ENCODE measurements at places on chromosomes 1 and 21.

DNA sequence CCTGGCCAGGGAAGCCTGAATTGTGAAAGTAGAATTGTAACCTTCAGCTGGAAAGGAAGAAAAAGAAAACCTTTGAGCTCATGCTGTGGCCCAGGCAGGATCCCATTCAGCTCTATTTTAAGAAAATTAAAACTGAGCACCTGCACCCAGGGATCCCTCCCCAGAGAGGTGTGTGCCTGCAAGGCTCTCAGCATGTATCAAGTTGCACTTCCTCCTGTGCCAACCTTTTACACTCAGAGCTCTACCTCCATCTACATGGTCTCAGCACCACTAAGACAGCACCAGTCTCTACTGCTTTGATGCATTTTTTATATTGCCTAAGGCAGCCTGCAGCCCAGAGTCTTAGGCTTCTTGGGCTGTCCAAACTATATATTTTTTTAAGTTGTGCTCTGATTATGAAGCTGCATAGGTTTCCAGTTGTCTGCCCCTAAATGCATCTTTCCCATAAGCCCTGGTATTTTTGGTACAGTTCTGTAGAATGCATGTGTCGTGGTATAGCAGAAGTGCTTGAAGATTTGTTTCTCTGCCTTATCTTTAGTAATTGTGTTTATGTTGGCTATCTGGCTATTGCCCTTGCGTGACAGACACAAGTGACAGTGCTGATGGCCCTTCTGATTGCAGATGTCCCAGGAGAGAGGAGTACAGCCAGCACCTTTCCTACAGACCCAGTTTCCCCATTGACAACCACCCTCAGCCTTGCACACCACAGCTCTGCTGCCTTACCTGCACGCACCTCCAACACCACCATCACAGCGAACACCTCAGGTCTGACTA lies 63.1 kb downstream of the PTPRC start:
- no peak for DNase-seq

- DNase-seq = no peak
Observed at GRCh38 chr21:36208326-36209013, 51.8 kb downstream of the DOP1B start.

DNA sequence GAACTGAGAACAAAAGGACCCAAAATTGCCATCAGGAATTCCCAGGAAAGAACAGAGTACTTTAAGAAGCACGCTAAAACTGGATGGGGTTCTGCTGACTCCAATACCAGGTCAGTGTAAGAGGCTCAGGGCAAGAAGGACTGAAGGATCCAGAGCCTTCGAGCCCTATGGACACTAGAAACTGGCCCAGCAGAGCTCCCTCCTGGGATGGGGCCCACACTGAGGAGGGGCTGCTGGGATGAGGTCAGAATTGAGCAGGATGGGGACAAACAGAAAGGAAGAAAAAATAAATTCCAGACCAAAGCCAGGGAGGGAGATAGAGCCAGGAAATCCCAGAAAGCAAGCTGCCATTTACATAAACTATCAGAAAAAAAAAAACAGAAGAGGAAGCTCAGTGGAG lies 222.4 kb upstream of the COA6 start:
- no peak for DNase-seq

DNA sequence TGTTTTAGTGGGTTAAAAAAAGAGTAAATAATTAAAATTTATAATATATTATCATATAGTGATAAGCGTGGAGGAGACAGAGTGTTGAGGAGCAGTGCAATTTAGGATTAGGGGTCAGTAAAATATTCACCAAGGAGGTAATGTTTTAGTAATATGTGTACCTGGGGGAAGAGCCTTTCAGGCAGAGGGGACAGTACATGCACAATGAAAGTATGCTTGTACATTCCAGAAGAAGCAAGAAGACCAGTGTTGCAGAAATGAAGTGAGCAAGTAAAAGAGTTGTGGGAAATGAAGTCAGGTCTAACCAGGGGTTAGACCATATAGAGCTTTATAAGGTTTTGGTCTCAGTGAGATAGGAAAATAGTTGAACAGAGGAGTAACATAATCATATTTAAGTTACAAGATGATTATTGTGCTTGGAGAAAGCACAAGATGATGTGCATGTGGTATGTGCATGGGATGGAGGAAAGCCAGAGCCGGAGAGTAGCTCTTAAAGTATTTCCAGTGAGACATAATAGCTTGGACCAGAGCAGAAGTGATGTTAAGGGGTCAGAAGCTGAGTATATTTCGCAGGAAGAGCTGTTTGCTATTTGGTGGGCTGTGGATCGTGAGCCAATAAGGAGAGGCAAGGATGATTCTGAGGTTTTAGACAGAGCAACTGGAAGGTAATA lies 44.8 kb downstream of the SNX7 start:
- DNase-seq = no peak

DNA sequence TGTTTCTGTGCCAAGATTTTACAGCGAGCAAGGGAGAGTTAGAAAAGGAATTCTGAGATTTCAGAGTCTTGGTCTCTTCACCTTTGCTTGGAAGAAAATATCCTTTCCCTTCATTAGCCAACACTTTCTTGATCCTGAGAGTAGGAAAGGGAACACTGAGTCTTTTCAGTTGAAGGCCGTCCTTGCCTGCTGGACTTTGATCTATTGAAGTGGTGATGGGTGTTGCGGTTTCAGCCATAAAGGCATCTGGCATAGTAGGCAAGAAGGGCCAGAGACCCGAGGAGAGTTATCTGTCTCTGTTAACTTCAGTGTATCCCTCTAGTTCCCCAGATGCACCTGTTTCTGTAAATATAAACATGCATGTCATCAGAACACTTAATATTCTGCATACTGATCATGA lies 9.7 kb downstream of the SELE start:
- DNase-seq = no peak

- no peak for DNase-seq
Observed at GRCh38 chr1:238621405-238621804, 730.7 kb upstream of the ZP4 start.

GRCh38 chr1:20936621-20937020 lies 149.5 kb upstream of the HP1BP3 start:
- DNase-seq = no peak

DNA sequence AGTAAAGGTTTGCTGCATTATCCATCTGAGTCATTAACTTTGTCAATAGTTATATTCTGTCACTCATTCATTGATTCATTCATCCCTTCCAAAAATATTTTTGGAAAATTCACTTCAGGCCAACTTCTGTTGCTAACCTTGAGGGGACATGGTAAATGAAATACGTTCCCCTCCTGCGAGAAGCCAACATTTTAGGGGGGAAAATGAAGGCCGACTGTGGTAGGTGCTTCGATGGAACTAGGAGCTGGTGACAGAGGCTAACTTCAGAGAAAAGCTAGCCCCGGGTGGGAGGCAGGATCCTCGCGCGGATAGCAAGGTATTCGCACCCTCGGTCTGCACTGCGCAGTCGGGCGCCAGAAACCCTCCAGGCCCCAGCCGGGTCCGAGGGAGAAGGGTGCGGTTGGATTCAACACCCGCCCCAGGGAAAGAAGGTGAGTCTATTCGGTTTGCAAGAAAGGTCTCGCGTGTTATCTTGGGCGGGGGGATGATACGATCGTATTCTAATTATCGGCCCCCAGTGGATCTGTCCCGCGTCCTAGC lies 646 bp upstream of the RRP15 start:
- DNase-seq = no peak

- no peak for DNase-seq
Observed at GRCh38 chr1:60225486-60225885, 151.9 kb upstream of the C1orf87 start.

DNA sequence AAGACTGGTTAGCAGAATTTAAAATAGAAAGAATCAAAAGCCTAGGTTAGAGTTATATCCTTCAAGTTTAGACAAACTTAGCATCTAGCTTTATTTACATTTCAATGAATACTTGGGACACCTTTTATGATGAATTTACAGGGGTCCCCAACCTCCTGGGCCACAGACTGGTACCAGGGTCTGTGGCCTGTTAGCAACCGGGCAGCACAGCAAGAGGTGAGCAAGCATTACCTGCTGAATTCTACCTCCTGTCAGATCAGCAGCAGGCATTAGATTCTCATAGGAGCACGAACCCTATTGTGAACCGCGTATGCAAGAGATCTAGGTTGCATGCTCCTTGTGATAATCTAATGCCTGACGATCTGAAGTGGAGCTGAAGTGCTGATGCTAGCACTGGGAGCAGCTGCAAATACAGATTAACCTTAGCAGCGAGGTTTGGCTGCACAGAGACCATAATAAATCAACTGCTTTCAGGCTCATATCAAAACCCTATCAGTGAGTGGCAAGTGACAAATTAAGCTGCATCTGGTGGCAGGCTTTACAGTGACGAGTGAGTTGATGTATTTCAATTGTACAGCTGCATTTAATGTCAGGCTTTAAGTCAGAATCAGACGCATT lies 82.0 kb downstream of the UCHL5 start:
- DNase-seq = no peak

DNA sequence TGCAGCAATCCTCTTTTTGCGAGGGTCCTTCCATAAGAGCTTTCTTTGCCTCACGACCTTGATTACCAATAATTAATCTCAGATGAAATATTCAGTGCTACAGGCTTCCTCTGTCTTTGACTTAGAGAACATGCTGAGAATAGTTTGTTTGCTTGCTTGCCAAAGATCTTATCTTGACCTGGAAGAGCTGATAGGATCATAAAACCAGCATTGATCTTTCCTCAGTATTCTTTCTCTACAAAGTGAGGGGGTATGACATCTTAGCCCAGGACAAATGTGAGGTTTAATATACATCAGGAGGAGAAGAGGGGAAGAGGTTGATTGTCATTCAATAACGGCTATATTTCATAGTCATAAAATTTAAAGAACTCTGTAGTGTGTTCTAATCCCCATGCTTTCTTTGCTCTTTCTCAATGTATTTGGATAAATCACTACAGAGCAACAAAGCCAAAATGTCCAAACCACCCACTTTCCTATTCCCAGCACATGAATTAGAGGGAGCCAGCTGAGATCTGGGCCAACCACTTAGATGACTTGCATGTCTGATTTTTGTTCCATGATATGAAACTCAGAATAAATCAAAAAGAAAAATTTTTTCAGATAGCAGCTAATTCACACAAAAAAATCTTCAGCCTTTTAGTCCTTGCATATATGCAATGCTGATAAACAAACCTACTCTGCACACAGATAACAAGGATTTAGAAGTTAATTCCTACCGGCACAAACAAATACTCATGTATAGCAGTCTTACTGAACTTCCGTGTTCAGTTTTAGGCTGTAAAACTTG lies 50.5 kb upstream of the IPO9 start:
- DNase-seq = no peak

DNA sequence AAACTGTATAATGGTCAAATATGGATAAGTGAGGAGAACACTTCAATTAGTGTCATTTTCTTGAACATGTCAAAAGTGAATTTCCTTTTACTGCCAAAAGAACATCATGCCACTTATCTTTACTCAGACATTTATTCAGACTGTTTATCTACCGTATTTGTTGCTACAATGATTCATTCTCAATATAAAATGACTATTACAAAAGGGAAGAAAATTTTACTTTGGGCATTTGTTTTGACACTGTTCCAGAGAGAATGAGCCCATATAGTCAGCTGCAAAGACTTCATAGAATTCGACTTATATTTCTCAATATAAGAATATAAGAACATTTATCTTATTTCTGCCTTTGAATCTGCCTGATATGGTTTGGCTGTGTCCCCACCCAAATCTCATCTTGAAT lies 1699.1 kb downstream of the BRINP3 start:
- no peak for DNase-seq

- no peak for DNase-seq
Observed at GRCh38 chr1:150072959-150073358, 5.4 kb downstream of the VPS45 start.

DNA sequence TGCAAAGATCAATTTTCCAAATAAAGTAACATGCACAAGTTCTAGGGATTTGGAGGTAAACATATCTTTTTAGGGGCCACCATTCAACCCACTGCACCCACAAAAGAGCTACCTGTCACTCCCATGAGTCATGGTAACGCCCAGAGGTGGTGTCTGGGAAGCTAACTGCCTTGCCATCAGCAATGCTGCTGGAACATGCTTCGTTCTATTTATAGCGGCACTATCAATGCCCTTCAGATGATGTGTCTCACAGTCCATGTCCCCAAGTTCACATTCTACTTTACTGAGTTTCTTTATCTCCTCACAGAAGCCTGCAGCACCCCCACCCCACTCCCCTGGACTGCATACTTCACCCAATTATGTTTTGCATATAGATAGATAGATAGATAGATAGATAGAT lies 95.4 kb downstream of the LPAR3 start:
- no peak for DNase-seq

DNA sequence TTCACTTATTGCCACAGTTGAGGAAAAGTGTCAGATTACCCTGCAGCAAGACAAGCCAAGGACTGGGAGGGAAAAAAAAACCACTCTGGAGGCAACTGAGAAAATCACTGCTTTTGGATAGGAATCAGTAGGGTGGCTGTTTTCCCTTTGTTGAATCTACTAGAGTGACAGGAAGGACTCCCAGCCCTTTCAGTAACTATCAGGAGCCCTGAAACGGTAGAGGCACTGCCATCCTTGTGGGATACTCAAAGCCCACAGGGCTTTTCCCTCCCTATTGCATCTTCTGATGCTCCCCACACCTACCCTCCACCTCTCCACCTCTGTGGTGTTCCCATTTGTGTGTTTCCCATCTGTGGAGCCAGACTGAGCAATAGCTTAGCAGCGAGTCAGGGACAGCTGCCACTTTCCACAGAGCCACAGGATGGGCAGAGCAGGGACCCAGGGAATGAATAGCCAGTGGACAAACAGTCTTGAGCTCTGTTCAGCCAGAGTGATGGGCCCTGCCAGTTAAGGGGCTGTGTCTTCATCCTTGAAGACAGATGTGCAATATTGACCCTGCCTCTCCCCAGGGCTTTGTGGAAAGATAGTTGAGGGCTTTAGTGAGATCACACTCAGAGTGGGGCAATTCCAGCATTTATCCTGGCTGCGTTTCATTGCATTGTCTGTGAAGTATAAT lies 13.9 kb downstream of the UBIAD1 start:
- no peak for DNase-seq

DNA sequence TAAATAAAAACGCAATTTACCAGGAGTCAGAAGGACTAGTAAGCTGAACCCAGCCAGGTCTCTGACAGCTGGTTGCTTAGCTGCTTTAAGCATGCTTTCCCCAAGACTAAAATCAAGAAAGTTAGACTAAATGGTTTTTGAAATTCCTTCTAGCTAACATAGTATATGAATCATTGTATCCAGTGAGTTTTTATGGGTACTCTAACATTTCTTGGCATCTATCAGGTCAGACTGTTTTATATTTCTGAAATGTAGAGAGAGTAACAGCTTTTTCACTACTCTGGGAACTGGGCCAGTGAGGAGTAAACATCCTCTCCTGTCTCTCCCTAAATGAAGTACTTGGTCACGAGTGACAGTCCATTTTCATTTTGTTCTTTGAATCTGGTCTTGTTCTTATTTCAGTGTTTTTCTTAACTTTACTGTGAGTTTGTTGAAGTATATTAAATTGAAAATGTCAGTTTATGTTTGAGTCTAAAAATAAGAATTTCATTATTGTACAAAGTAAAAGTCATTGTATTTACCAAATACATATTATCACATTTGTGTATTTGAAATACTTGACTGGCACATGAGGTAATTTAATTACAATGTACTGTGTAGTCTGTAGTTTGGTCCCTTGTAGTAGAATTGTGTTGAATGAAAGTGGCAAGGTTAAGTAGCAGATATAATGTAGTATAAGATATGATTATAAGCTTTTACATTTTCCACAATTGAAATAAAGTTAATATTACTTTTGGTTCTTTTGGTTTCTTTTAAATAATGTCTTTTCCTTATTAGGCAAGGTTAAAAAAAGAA lies 47.6 kb downstream of the PKN2 start:
- DNase-seq = no peak

GRCh38 chr1:113542221-113542701 lies 151.9 kb downstream of the MAGI3 start:
- no peak for DNase-seq

Measured in stimulated activated CD8-positive, alpha-beta memory T cell treated with anti-CD3 and anti-CD28 coated beads, Interleukin-7, amount 100 ng/mL, for 24 hours (primary cell).